Mesenteric fat pad (tissue), 1 donor: ENCODE measurements at places on chromosomes 4 and X. TPM values are rescaled to one million over a fixed set of nuclear protein-coding genes. Genes with fewer than 3 reads are reported as not detected.
A peak's percentile ranks its signal among the peaks of the same experiment; 100 is the strongest.

DNA sequence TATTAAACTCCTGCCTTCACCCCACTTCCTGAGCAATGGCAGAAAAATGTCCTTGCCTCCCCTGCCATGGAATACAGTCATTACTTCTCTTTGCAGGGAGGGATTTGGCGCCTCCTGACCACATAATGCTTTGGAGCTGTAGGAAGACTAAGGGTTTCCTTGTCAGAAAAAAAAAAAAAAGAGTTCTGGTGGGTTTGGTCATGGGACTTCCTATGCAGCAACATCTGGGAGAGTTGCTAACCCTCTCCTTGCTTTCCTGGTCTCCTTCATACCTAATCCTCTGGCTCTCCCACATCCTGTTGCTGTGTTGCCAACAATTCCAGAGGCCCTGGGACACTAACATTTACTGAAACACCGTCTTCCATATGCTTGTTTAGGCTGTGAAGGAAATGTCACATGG lies 75.1 kb upstream of the MBNL3 start:
- no peak for DNase-seq

- no peak for DNase-seq
Measured at GRCh38 chrX:11628399-11628798, 37.3 kb downstream of the ARHGAP6 start.

GRCh38 chr4:71449878-71450277 lies 111.1 kb downstream of the SLC4A4 start:
- DNase-seq: no peak

- DNase-seq: no peak
Measured at GRCh38 chr4:102037566-102037965, 247.0 kb downstream of the BANK1 start.

- DNase-seq: no peak
Measured at GRCh38 chrX:153948002-153948466, 3.6 kb upstream of the RENBP start.

DNA sequence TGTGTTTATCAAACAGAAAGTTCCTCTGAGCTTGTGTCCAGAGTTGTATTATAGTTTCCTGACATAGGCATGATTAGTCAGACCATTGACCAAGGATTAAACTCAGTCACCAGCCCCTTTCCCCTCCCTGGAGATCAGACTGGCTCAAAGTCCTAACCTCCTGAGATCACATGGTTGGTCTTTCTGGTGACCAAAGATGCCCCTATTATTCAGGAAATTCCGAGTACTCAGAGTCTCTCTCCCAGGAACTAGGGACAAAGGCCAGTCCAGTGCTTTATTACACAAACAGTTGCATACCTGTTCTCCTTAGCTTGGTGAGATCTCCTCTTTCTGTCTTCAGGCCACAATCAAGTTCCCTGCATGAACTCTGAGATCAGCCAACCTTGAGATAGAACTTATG lies 14.5 kb upstream of the ENPP6 start:
- no peak for DNase-seq

DNA sequence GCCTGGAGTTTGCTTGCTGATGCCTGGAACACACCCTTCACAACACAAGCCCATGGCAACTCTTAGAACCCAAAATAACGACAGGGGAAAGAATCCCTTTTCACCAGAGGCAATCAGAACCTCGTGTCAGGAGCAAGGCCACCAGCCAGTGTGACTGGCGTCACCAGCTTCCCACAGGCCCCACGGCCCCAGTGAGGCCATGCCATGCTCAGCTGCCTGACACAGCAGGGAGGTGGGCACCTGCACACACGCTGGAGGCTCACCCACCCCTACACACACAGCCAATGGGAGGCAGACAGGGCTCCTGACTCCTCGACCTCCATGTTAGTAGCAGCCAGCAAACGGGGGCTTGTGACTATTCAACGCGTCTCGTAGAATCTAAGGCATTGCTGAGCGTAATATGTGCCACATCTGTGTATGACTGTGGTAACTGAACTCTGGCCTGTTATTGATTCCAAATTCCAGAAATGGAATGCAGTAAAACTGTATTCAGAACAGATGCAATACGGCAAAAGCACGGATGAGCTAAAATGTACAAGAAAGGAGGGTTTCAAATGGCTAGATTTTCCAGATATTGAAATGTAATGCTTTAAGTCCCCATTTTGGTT lies 28.5 kb downstream of the RNF212 start:
- peak; percentile 84 for DNase-seq

- no peak for DNase-seq
Measured at GRCh38 chrX:130594453-130594916, 192.7 kb downstream of the RBMX2 start.

GRCh38 chrX:106467422-106467821 lies 144.4 kb upstream of the RADX start:
- DNase-seq: no peak

GRCh38 chrX:128365492-128365891 lies 313.3 kb upstream of the ACTRT1 start:
- DNase-seq: no peak

DNA sequence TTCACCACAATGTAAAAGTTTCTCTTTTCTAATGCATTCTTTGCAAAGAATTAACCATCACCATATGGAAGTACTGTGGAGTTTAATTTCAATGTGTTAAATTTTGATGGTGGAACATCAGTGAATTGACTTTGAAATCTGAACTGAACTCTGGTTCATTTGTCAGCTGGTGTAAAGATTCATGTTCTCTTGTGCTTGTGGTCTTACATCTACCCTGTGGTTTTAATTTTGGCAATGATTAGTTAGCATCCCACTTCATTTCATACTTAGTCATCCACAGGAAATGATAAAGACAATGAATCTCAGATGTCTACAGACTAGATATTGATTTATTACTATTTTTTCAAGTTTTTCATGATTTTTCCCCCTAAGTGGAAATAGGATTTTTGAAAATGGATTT lies 77.8 kb downstream of the GRID2 start:
- DNase-seq: no peak

DNA sequence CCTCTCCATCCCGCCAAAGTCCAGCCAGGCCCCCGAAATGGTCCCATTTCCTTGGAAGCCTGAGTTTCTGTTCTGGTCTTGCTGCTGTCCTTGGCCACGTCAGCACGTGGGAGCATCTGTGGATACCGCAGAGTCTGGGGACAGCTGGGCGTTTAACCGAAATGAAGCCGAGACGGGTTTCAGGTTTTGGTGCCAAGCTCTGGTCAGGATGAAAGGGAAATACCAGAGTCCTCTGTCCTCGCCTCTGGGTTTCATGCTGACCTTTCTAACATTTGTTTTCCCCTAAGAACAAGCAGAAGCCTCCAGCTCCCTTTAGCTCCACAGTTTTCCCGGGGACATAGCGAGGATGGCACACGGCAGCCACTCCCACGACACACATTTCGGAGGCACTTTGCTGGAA lies 19.7 kb downstream of the SHOX start:
- peak; percentile 12 for DNase-seq

DNA sequence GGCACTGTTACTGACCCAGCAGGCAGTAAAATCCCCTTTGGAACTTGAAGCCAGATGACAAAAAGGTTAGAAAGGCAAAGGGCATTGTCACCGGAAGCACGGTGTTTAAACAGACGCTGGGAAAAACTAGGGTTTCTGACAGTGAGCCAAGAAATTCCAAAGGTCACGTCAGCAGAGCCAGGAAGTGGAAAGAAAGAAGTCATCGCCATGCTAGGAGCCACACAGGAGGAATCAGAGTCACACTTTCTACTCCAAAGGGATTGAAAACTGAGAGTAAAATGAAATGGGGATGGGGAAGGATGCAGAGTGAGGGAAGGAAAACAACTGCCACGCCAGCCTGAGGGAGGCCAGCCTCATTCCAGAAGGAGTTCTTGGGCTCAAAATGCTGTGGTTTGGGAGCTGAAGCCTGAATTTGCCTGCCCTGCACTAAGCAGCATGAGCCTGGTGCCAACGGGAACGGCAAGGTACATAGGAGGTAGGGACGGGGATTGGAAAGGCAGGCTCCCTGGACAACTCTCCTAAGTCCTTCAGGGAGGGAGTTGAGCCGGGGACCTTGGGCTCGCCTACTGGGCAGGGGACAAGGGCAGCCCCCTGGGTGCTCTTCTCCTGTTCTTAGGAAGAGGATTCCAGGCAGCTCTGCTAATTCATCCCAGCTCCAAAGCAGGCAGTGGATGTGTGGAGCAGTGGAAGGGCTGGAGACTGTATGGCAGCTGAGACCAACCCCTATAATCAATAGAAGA lies 66.8 kb downstream of the SOWAHB start:
- no peak for DNase-seq

GRCh38 chrX:29662759-29663503 lies 552.4 kb upstream of the MAGEB2 start:
- no peak for DNase-seq

GRCh38 chrX:18415386-18415785 lies 10.0 kb upstream of the CDKL5 start:
- no peak for DNase-seq

GRCh38 chr4:169079942-169080827 lies 70.1 kb upstream of the CBR4 start:
- DNase-seq: no peak

- DNase-seq: no peak
Measured at GRCh38 chrX:123201720-123202119, 17.6 kb downstream of the GRIA3 start.

Gene STBD1
- total RNA-seq: 34.7 TPM

Gene BEX5
- 1.2 TPM for total RNA-seq

Gene RBM46
- not detected for total RNA-seq

Gene ERAS
- not detected for total RNA-seq

Gene NEIL3
- 0.32 TPM for total RNA-seq

Gene MAOB
- 113 TPM for total RNA-seq

Gene MAGEB17
- total RNA-seq: not detected

Gene USP17L17
- not detected for total RNA-seq
